AML-193 (cell line): ENCODE measurements at places on chromosomes 4 and X.

DNA sequence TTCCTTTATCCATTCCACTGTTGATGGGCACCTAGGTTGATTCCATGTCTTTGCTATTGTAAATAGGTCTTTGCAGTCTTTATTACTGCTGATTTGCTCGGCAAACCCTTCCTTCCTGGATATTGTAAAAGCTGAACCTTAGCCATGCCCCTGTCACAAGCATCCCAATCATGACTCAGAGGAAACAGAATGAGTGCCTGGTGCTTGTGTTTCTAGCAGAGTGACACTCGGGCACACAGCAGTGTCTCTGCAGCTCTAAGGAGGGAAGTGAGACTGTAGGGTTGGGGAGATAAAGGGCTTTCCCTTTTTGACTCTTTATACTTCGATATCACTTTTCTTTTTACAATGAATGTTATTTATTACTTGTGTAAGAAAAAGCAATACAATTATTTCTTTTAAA lies 83.3 kb downstream of the AKAP4 start:
- no peak for DNase-seq

DNA sequence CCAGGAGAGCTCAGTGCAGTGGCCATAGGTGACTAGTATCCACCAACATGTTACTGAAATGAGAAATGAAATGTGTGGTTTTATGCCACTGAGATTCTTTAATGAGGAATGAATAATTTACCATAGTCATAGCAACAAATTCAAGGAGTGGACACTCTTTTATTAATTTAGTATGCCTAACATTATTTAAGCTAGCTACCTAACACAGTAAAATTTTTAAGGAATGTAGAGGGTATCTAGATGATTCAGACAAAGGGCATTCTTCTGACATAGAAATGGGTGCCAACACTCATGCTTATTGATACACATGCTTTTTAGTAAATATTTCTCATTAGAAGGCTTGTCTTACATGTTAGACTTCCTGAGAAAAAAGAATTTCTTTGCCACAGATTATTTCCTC lies 33.3 kb upstream of the SULT1B1 start:
- no peak for DNase-seq

GRCh38 chr4:77073981-77074380 lies 1.8 kb downstream of the CCNI start:
- peak; percentile 12 for DNase-seq

DNA sequence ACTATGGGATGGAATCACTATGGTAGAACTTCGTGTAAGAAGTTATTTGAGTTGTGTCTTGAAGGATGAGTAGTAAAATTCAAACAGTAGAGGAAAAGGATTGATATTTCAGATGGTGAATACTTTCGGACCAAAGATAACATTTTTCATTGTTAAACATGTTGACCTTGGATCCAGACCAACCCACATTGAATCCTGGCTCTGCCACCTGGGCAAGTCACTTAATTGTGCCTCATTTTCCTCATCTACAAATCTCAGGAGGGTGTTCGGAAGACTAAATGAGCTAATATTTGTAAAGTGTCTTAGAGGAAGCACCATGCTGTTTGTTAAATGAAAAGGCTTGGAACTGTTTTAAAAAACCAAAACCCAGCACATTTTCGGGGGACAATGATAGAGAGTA lies 1.4 kb upstream of the AIFM1 start:
- no peak for DNase-seq

DNA sequence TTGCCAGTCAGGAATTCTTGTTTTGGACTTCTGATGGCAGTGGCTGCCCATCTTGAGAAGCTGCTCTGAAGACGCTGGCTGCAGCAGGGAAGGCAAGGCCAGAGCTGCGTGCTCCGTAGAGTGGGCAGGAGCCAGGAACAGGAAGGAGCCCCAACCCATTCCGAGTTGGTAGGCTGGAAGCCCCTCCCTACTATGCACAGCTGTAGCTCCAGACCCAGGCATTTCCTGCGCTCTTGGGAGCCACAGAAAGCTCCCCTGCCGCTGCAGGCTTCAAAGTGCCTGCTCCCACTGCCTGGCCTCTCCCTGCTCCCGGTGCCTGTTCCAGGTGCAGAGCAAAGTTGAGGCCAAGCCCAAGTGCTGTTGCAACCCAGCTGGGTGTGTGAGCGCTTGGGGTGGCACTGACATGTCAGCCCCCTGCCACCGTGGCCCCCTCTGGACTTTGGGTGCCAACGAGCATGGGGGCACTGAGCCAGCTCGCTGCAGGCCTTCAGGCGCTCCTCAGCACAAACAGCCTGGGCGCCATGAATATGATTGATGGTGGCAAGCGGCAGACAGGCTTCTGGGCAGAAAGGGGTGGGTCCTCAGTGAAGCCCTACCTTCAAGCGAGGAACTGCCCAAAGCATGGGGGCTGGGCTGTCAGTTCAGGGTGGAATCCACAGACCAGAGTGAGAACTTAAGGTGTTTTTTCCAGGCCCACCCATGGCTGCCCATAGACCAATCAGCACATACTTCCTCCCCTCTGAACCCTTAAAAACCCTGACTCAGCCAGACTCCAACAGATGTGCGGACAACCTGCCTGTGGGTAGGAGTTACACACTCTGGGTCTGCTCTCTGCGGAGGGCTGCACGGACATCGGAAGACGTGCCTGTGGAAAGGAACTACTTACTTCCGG lies 677.2 kb upstream of the INTU start:
- no peak for DNase-seq

DNA sequence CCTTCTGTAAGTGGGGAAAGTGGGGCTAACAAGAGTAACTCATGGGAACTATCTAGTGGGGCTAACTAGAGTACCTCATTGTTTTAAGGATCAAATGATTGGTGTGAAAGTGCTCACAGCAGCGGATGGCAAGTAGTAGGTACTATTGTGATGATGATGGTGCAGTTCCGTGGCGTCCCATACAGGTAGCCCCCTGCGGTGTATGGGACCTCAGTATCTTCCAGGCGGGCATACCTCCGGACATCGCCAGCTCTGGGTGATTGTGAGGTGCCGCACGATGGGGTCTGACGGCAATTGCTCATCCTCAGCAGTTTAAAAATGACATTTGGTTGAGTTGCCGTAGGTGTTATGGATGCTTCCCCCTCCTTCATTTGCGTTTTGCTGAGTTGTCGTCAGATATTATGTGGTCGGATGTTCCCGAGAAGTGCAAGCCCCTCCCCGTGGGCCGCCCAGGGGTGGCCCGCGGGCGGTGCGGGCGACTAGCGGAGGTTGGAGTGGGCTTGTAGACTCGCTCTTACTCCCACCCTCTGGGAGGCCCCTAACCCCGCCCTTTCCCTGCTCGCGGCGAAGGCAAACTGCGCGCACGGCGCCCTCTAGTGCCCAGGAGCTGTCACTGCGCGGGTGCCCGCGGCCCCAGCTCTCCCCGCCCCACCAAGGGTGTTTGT lies 18.3 kb upstream of the GPR101 start:
- peak; percentile 20 for DNase-seq

DNA sequence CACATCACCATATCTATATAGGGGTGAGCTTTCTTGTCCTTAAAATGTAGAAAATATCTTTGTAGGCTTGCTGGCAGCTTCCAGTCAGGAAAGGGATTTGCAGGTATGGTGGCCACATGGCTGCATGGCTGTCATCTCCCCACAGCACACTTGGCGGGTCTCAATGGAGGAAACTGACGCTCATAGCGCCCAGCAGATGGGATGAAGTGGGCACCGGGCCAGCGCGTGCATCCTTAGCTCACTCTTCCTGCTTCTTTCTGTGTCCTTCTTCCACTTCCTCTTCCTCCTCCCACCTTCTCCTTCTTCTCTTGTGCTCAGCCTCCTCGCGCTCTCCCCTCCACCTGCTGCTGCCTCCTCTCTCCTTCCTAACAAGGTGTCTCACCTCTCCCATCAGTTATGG lies 156.2 kb upstream of the PSAPL1 start:
- no peak for DNase-seq

GRCh38 chr4:8305851-8306471 lies 36.4 kb downstream of the HTRA3 start:
- no peak for DNase-seq
